Peyer's patch (tissue), 4 donors: ENCODE measurements at places on chromosomes 6 and 20.

DNA sequence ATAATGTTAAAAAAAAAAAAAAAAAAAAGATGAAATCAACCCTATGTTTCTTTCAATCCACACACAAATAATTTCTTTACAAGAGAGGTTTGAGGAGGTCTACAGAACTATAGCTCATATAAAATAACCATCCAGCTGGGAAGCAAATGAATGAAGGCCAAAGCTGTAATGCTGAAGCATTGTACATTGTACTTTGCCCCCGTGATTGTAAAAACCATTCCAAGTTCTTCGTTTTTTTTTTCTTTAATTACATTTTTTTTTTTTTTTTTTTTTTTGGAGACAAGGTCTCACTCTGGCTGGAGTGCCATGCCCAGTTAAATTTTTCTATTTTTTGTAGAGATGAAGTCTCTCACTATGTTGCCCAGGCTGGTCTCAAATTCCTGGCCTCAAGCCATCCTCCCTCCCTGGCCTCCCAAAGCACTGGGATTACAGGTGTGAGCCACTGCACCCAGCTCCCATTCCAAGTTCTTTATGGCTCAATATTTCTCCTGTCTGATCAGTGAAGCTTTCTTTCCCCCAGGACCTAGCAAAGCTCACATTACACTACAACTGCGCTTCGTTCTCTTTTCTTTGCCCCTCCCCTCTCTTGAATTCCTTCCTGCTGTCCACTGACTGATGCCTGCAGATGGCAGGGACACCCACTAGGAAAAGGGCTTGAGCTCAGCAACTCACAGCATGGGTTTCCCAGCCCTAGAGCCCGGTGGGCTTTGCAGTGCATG lies 53.0 kb upstream of the NOP56 start:
- DNase-seq = no peak

- DNase-seq = no peak
These were observed 13.8 kb upstream of the POLR1H start for GRCh38 chr6:30047220-30047619.

GRCh38 chr20:59006864-59007664 lies at the start of gene CTSZ:
TSS of gene CTSZ (minus strand) at chr20:59007254. CDS start at chr20:59007128, 126 bp downstream.
- peak; percentile 90 for DNase-seq

- DNase-seq = no peak
These were observed 302.2 kb downstream of the LMBRD1 start for GRCh38 chr6:69494595-69494994.

GRCh38 chr6:69063401-69063800 lies 428.3 kb downstream of the ADGRB3 start:
- DNase-seq = no peak

DNA sequence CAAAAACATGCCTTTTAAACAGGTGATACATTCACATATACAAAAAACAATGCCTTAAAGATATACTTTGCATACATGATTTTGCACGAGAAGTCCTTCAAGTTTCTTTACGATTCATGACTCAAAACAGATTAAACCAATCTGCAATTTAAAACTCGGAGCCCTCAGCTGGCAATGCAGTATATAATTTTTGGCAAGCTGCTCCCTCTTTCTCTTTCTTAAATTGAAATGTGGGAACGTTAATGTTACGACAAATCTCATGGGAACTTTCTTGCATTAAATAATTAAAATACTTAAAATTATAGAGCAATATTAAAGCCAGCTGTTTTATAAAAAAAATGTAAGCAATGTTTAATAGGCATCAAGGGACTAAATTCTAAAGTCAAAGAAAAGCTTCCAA lies 334.6 kb downstream of the ESR1 start:
- no peak for DNase-seq

DNA sequence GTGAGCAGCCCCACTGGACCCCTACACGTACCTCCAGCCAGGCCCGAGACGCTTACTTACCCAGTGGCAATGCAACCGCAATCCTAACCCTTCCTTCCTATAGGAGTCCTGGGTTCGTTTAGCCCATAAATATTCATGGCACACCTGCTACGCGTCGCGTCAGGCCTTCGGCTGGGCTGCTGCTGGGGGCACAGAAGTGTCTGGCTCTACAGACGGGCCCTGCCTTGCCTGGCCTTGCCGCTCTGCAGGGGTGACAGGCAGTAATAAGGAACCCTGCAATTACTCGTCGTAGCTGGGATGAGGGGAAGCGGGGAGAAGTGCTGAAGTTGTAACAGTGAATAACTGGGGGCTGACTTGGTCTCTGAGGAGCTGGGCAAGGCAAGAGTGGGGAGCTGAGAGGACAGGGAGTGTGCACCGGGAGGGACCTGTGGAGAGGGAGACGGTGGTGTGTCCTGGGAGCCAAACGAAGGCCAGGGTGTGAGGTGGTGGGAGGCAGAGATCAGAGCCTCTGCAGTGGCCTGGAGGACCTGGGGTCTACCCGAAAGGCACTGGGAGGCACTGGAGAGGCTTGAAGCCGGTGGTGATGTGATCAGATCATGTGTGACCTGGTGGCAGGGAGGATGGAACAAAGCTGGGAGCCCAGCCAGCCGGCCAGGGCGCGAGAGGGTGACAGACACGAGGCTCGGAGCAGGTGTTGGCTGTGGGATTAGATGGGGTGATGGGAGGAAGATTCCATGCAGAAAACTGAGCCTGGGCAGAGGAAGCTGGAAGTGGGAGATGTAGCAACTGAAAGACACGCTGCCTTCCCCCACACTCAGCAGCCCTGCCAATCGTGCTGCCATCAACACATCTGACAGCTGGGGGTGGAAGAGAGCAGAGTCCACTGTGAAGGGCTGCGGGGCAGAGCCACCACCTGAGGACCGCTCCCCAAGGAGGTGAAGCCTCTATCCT lies 36.4 kb downstream of the PSMG4 start:
- DNase-seq = no peak

DNA sequence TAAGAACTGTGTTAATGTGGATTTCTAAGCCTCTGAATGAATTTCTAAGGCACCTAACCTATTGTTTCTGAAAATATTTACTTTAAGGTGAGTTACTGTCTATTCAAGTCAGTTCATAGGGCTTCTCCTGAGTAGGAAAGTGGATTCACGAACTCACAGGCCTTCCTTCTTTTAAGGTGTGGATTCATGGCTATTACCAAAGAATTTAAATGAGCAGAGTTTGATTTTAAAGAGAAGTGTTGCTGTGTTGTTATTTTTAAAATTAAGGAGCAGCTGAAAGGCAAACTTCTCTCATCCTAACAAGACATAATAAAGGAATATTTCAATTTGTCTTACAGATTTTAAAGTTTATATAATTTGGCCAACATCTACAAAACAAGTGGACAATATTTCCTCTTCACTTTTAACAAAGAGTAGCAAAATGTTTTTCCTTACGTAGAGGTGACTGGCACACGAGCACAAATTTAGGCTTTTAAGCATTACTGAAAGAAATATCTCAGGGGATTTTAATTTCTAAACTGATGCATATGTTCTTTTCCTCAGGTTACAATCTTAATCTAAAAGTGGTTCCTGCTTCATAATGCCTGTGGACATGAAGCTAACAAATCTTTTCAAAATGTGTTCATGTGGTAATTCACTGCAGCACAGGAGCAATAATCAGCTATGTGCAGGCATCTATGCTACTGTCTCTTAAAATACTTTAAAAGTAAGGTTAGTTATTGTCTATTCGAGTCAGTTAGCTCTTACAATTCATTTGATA lies 602 bp upstream of the TSPYL4 start:
- DNase-seq = no peak

DNA sequence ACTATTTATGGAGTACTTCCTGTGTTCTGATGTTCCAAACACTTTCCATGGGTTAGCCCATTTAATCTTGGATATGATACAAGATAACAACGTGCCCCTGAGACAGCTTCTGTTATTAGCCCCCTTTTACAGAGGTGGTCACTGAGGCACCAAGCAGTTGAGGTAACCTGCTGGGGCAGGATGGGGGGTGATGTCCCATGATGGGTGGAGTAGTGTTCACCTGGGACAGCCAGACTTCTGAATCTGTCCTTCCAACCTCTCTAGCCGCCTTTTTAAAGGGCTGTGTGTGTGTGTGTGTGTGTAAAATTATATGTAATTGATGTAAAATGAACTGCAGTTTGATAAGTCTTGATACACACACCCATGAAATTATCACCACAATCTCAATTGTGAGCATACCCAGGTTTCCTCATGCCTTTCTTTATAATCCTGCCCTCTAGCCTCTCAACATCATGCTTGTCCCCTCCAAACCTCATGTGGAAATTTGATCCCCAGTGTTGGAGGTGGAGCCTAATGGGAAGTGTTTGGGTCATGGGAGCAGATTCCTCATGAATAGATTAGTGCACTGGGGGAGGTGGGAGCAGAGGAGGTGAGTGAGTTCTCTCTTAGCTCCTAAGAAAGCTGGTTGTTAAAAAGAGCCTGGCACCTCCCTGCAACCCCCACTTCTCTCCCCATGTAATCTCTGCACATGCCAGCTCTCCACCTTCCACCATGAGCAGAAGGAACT lies 39.2 kb downstream of the PLAGL2 start:
- peak; percentile 5 for DNase-seq

DNA sequence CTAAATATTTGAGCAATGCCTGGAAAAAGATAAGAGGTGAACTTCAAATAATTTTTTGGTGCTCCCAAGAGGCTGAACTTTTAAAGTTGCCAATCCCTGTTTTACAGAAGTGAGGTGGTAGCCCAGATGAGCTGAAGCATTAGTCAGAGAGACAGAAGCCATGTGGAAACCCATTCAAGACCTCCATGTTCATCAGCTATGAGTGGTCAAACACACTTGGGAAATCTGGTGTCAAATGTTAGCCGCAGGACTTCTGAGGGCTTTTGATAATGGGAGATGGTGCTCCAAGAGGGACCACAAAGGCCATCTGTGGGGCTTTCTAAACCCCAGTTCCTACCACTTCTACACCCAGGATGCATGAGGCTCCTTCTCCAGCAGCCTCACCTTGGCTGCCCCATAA lies 77.5 kb upstream of the MRPS10 start:
- DNase-seq = no peak

- DNase-seq = peak; percentile 12
These were observed 559.4 kb downstream of the COL12A1 start for GRCh38 chr6:74646461-74646860.

- DNase-seq = no peak
These were observed 512.8 kb downstream of the MAFB start for GRCh38 chr20:40176098-40176841.

DNA sequence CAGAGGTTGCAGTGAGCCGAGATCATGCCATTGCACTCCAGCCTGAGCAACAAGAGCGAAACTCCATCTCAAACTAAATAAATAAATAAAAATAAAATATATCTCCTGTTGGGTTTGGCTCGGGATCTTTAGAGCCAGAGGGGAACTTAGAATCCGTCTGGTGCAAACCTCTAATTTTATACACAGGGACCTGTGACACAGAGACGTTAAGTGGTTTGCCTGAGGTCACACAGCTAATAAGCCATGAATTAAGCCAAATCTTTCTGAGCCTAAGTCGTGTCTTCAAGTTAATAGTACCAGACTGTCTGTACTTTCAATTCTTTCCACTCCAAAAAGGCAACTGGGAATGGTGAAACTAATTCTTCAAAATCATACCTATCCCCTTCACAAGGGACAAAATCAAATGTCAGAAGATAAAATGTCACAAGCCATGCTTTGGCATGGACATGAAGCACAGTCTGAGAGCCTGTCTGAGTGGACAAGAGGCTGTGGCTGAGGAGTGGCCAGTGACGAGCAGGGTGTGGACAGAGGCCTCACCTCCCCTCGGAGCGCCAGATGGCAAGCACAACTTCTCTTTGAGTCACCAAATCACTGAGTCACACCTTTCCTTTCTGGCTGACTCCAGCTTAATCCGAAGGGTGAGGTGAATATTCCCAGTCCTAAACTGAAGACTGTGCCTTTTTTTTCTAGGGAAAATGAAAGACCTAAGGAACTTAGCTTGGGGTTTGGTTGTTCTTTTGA lies 177.4 kb downstream of the TFAP2A start:
- no peak for DNase-seq

DNA sequence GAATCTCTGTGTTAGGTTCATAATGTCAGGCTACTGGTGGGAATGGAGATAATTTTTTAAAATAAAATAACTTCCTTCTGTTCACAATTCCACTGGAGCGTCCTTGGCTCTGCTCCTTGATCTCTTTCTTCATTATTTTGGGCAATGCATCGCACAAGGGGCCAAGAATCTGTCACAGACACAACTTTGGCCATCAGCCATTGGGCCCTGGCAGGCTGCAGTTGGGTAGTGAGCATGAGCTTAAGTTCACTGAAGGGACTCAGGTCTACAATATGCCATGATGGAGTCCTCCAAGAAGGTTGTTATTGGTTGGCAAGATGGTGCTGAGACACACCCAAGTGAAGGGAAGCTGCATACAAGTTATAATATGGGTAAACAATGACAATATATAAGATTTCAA lies 40.0 kb downstream of the CYP39A1 start:
- no peak for DNase-seq

GRCh38 chr20:43914311-43915210 lies at the start of gene TOX2:
TSS of gene TOX2 (plus strand) at chr20:43914852. CDS start at chr20:43914892, 40 bp downstream.
- DNase-seq = peak; percentile 62

GRCh38 chr6:170111141-170111664 lies 179.7 kb downstream of the DLL1 start:
- DNase-seq = peak; percentile 14

- DNase-seq = peak; percentile 61
These were observed 29.0 kb upstream of the EEF1E1 start for GRCh38 chr6:8131265-8131897.

GRCh38 chr6:67888546-67888885 lies 746.6 kb upstream of the ADGRB3 start:
- no peak for DNase-seq

GRCh38 chr20:1280195-1281102 lies 14.4 kb downstream of the SNPH start:
- DNase-seq = no peak

DNA sequence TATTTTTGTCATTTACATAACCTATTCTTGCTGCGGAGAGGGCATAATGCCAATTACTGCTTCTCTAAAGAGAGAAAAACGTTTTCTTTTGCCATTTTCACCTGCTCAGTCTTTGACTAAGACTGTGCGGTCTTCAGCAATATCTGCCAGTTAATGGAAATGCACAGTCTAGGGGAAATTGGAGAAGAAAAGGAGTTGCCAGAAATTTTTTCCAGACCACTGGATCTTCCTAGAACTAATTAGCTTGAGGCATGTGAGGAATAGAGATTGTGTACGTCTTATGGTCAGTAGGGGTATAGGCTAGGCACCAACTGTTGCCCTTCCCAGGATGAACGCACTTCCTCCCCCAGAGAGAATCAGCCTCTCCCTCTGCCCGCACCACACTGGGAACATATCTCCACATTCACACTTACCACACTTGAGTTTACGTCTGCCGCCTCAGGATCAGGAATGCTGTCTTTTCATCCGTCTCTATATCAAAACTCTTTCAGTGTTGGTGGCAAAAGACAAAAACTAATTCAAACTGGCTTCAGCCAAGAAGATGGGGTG lies 67.9 kb upstream of the E2F3 start:
- DNase-seq = no peak

- DNase-seq = no peak
These were observed 630.7 kb downstream of the HACE1 start for GRCh38 chr6:104229057-104229456.

DNA sequence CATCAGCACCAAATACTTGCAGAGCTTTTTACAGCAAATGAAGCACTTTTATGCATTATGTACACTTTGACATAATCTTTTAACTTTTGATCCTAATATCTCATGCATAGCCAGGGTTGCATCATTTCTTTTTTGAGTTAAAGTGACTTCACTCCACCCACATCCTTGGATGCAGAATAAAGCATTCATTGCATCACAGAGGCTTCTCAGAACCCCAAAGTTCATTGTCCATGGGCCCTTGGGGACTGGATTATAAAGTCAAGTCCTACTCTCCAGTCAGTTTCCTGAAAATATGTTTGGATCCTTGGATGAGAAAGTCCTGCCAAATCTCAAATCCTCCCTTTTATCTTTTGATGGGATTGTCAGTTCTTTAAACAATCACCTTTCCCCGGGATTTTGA lies 10.6 kb upstream of the EFHC1 start:
- DNase-seq = no peak
